Epithelial cell of umbilical artery (primary cell): ENCODE measurements at places on chromosomes 2 and 18. TPM values are rescaled to one million over a fixed set of nuclear protein-coding genes. Genes with fewer than 3 reads are reported as not detected.

DSC3 gene
- 0.61 and 1.3 TPM in 2 replicates for total RNA-seq

MOGAT1 gene
- not detected in 2 replicates for total RNA-seq

UGT1A8 gene
- not detected in 2 replicates for total RNA-seq

GCG gene
- total RNA-seq = not detected in 2 replicates

EGR4 gene
- total RNA-seq = not detected in 2 replicates

RNF152 gene
- total RNA-seq = 13.2 and 18.8 TPM in 2 replicates

CHRNG gene
- not detected in 2 replicates for total RNA-seq

TTC21B gene
- 21.0 and 24.7 TPM in 2 replicates for total RNA-seq

TBR1 gene
- total RNA-seq = under 0.01 and 0.30 TPM in 2 replicates

SERPINB3 gene
- total RNA-seq = not detected in 2 replicates

USP34 gene
- 77.2 and 82.5 TPM in 2 replicates for total RNA-seq

TNFAIP6 gene
- total RNA-seq = under 0.01 and 0.91 TPM in 2 replicates

CD226 gene
- under 0.01 TPM in 1 of 2 replicates, not detected in the other for total RNA-seq

ADGRF3 gene
- not detected in 2 replicates for total RNA-seq

NPC1 gene
- total RNA-seq = 25.0 and 41.5 TPM in 2 replicates

SERPINB4 gene
- total RNA-seq = under 0.01 and 0.15 TPM in 2 replicates

POTEJ gene
- total RNA-seq = not detected in 2 replicates

ANKRD29 gene
- 0.65 TPM in 1 of 2 replicates, not detected in the other for total RNA-seq

CPO gene
- total RNA-seq = 0.32 TPM in 1 of 2 replicates, not detected in the other

KLF11 gene
- total RNA-seq = 2.6 and 4.7 TPM in 2 replicates
